Psoas muscle (tissue), 8 donors: ENCODE measurements at places on chromosomes 6 and 20.

DNA sequence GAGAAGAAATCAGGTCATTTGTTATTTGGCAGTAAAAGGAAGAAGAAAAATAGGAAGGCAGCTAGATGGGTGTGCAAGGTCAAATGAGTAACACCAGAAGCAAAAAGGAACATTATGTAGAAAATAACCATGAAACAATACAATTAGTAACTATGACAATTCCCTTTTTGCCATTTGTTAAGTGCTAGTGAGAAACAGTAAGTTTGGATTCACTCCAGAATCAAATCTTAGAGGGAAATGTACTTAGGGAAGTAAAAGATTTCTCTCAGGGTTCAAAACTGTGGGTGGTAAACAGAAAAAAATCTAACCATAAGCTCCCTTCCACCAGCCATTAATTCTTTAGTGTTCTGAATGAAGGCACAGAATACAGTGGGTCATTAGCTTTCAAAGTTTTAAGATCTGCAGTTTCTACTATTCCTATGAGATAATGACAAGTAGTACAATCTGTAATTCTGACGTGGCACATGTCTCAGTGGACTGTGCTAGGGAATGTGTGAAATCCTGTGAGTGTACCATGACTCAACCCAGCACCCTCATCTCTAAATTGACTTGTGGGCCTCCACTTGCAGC is 17.1 kb downstream of the REPS1 start:
- no peak for DNase-seq

GRCh38 chr6:27128311-27129094 is 119.0 kb upstream of the PRSS16 start:
- DNase-seq, result no peak

DNA sequence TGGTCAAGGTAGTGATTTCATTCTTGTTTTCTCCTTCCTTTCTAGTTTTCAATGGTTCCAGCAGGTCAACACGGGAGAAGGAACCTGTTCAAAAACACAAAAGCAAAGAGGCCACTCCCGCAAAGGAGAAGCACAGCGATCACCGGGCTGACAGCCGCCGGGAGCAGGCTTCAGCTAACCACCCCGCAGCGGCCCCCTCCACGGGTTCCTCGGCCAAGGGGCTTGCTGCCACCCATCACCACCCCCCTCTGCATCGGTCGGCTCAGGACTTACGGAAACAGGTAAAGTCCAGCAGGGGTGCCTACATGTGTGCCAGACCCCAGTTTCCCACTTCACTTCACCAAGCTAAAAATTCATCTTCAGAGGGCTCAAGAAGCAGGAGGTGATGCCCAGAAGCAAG is 175.6 kb downstream of the DTNBP1 start:
- no peak for DNase-seq

DNA sequence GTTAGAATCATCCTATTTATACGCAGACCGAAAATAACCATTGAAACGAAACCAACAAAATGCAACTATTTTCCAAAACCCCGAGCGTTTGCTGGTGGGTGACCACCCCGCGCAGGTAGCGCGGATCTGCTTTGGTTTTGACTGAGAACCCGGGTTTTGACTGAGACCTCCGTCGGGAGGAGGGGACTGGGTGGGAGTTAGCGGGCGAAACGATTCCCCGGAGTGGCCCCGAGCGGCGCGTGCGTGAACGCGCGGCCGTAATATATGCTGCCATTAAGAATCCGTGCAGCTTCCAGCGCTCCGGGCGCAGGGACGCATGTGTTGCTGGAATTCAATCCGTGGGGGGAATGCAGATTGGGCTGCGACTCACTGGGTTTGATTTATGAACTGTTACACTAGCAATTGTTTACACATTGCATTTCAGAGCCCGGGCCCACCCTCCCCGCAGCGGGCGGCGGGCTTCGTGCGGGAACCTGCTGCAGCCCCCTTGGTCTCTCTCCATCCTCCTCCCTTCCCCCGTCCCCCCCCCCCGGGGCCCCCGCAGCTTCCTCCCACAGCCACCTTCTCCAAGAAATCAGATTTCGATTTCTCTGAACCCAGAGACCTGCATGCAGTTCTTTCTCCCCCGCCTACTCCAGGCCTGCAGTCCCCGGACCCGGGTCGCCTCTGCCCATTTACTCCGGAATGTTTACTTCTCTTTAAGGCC is 9.9 kb downstream of the NRN1 start:
- no peak for DNase-seq

- peak; percentile 46 for DNase-seq
Observed at GRCh38 chr20:25282034-25282781, 34.3 kb downstream of the PYGB start.

GRCh38 chr20:32244150-32244823 is 33.2 kb upstream of the KIF3B start:
- no peak for DNase-seq

DNA sequence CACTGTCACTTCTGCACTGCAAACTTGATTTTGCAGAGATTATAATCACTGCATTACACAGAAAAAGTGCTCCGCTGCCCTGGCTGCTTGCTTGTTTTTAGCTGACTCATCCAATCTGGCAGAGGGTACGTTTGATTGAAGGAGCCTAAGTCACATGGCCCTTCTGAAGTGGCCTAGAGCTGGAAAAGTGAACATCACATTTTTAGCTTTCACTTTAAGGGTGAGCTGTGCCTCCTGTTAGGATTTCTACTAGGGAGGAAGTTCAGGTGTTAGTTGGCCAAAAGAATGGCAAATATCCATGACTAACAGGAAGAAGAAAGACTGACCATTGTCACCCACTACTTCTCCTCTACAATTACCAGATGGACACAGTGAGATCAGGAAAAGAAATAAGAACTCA is 889.1 kb upstream of the MAP3K7 start:
- no peak for DNase-seq

GRCh38 chr20:18272451-18272850 is 15.9 kb upstream of the ZNF133 start:
- peak; percentile 18 for DNase-seq

DNA sequence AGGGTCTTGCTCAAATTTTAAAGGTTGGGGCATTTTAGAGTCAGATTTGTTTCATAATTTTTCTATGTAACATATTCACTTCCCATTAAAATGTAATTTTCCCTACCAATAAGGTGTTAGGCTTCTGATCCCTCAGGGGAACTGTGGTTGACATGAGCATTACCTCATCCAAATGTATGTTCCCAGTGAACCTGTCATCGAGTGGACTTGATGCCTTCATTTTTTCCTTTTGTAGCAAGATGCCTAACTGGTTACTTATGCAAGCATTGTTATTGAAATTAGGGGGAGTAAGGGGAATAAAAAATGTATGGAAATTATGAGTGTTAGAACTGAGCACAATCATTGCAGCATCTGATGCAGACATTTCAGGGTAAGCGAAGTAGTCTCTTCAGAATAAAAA is 360.5 kb downstream of the BCKDHB start:
- no peak for DNase-seq

DNA sequence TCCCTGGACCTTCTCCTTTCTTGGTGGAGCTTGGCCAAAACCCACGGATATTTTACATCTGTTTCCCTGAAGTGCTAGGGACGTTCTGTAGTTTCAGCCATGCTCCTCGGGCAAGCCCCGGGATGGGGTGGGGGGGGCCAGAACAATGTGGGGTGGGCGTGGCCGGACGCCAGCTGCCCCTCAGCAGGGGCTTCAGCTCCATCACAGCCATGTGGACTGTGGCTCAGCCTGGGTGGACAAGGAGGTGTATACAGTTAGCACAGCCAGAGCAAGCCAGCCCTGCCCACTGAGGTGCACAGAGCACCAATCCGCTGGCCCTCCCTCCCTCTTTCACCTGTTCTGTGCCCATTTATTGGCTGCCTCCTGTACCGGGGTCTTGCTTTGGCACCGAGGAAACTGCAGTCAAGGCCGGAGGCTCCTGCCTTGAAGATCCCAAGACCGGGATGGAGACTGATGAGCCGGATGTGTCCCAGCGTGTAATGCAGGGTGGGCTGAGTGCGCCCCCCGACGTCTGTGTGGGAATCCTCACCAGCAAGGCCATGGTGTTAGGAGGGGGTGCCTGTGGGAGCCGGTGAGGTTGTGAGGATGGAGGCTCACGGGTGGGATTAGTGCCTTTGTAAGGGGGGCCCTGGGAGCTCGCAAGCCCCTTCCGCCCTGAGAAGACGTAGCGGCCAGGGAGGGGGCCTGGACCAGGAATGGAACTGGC is 28.0 kb downstream of the FRMD1 start:
- no peak for DNase-seq

DNA sequence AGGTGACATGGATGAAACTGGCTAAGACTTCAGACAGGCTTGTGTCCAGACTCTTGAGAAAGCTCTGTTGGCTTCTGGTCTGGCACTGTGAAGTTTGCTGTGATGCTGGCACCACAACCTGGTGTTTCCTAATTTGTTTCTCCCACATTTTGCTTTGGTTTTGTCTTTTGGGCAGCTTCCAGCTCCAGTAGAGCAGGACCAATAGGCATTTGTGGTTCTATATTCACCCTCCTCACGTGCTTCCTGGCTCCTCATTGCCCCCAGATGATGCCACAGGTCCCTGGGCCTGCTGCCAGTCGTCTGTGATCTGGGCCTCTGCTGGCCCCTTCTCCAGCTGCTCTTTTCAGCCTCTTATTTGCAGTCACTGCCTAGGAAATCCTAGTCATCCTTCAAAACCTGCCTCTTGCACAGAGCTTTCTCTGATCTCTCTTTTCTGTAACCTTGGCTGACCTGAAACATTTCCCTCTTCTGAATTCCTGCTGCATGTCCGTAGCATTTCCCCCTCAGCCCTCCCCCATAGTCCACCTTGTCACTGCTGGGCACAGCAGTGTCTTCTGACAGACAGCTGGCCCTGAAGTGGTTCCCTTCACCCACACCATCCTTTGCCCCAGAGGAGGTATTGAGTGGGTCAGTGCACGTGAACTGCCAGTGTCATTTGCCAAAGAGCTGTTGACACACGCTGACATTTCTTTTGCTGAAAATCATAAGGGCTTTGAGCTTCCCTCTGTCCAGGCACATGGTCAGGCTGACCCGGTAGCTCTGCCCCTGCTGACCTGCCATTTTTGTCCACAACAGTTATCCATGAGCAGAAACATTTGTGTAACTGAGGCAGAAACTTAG is 63.0 kb downstream of the PTPN1 start:
- DNase-seq, result peak; percentile 83

DNA sequence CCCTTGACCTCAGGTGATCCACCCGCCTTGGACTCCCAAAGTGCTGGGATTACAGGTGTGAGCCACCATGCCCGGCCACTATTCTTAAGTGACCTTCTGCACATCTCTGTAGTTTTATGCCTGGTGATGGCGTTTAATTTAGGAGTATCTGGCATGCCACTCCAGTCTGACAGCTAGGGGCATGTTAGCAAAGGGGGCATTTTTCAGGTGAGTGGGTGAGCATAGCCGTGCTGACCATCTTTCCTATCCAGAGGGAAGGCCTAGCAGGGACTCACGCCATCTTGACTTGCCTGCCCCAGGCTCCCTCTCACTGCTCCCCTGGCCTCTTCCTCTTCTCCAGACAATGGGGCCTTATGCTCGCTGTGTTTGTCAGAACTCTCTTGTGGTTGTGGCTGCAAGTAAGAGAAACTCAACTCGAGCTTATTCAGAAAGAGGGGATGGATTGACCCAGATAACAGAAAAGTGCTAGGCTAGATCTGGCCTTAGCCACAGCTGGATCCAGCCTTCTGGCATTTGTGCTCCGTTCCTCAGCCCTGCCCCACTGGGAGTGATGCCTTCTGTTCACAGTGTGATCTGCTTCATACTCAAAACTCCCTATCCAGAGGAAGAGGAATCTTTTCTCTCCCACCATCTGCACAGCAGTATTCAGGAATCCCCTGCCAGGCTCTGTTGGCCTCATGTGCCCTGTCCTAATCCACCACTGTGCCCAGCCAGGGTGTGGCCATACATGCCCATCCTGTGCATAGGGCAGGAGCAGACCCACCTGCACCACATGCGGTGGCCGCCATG is 174.5 kb upstream of the AKAP12 start:
- no peak for DNase-seq

- no peak for DNase-seq
Observed at GRCh38 chr6:164911873-164912580, 397.4 kb downstream of the C6orf118 start.

- DNase-seq, result no peak
Observed at GRCh38 chr20:45377269-45377668, 856 bp downstream of the TP53TG5 start.
